Effector memory CD4-positive, alpha-beta T cell (primary cell): ENCODE measurements at places on chromosomes 13 and 19.

GRCh38 chr19:45443462-45444317 is 20.0 kb upstream of the ERCC1 start:
- DNase-seq = peak; percentile 54

DNA sequence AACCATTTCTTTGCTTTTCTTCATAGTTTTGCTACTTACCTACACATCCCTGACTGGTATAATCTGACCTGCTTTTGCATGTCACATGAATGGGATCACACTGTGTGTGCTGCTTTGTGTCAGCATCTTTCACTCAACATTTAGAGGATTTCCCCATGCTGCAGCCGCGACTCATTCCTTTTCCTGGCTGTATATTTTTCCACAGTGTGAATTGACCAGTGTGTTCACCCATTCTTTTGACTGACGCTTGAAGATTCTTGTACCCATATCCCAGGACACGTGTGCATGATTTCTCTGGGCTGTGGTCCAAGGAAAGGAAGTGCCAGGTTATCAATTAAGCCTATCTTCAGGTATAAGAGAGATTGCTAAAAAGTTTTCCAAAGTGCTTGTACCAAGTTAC is 118.4 kb downstream of the DPF1 start:
- no peak for DNase-seq

- peak; percentile 75 for DNase-seq
Observed at GRCh38 chr19:10104665-10105508, 1.3 kb upstream of the PPAN start.

- DNase-seq = peak; percentile 85
Observed at GRCh38 chr19:51339687-51340656, 2.0 kb downstream of the VSIG10L start.

GRCh38 chr13:41352935-41353840 is 42.1 kb downstream of the NAA16 start:
- DNase-seq = peak; percentile 21

GRCh38 chr13:64327505-64328194 is 2902.5 kb downstream of the PCDH9 start:
- no peak for DNase-seq

DNA sequence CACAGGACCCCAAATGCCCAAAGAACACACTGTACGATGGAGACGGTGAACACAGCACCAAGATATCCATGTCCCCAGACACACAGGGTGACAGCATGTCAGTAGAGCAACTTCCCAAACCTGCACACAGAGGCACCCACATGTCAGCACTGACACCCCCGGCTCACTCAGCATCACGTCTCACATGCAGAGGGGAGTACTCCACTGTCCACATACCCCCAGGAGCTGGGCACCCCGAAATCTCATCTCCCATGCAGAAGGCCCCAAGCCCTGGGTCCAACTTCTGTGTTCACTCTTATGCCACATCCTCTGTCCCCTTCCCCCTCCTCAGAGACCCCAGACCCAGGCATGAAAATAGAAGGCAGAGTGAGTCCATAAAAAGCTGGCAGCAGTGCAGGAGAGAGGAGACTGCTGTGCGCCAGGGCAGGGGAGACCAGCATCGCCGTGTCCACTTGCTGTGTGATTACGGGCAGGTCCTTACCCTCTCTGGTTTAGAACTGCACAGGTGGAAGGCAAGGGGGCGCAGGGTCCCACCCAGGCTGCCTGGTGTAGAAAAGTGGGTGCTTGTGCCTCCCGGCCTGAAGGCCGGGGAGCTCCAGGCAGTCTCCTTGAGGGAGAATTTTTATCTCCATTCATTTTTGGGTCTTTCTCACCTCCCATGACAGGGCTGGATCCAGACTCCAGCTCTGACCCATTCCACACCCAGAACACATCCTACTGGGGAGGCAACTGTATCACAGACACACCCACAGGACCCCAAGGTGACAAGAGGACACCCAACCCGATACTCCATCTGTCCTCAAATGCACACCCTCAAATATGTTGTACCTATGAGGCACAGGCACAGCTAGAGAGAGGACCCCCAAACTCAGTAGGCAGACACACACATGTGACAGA is 17.0 kb downstream of the ERFL start:
- no peak for DNase-seq

GRCh38 chr19:5987077-5987818 is 9.3 kb upstream of the RANBP3 start:
- peak; percentile 43 for DNase-seq

DNA sequence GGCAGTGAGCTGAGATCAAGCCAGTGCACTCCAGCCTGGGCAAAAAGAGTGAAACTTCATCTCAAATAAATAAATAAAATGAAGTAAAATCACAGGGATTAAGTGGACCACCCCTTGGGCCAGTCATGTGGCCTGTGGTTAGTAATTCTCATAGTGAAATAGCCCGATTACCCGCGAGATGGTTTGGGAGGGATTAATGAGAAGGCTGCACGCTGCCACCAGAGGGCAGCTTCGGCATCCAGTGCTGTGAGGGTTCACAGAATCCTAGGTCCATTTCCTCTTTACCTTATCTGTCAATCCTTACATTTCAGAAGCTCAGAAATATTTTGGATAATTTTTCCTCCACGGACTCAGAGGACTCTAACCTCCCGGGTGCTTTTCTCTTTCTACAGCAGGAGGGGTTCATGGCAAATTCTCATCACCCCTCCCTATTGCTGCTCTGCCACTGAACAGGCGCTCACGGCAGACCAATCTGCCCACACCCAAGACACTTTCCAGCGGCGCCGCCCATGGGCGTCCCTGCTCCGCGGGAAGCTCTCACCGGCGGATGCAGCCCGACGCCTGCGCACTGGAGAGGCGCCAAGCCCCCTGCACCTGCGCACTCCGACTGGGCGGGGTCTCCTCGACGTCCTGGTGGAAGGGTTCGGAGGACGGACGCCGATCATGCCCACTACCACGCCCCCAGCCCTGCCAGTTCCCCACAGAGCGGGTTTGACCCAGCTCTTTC is 11.0 kb downstream of the ZNF835 start:
- no peak for DNase-seq

DNA sequence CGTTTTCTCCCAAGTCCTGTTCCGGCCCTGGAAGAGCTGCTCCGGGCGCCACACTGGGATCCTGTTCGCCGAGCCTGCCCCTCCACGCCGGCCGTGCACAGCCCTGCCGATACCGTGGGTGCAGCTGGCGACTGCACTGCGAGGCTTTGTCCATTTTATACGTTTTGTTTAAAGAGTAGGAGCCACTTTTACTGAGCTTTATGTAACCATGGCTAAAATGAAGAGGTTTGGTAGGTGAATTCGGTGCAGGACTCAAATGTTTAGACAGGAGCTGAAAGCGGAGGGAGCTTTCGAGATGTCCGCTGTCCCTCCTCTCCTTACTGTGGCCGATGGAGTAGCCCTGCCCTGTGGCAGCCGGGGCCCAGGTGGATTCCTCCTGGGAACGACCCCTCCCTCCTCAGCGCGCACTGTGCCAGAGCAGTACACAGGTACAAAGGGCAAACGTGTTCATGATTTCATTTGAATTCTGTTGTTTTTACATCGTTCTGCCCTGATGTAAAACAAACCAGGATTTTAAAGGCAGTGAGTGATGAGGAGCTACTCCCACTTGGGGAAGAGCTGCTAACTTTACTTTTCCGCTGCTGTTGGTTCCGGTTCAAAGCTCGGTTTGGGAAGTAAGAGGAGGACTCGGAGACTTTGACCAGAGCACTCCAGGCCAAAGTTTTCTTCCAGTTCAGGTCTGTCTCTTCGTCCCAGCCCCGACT is 1.7 kb downstream of the COL4A2 start:
- no peak for DNase-seq

- DNase-seq = no peak
Observed at GRCh38 chr19:41457241-41457640, 14.3 kb downstream of the ERICH4 start.
